ENCODE measurements at places on chromosomes 3 and 15. TPM values are rescaled to one million over a fixed set of nuclear protein-coding genes. Genes with fewer than 3 reads are reported as not detected.

GRCh38 chr3:186534113-186534669 is 10.0 kb downstream of the CRYGS start:
- DNase-seq, result no peak

- DNase-seq, result no peak
These were observed 100.5 kb downstream of the HMG20A start for GRCh38 chr15:77521206-77521605.

DNA sequence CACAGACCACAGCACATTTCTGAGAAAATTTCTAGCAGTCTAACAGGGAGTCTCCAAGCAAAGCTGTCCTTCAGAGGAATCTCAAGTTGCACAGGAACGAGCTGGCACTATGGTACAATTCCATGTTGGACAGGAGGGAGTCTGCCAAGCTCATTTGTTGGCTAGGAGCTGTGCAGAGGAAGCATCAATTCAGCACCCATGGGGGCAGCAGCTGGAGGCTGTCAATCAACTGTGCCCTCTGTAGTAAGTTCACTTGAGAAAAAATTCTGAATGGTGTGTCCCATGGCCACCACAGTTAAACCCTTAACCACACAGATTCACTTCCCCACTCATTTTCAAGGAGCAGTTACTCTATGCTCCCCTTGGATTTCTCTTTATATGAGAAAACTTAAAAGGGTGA is 298.5 kb upstream of the PPP2R3A start:
- no peak for DNase-seq

Gene ASB14
- not detected for total RNA-seq
